Ovary (tissue), 10 donors: ENCODE measurements at places on chromosomes 1 and 21.
A peak's percentile ranks its signal among the peaks of the same experiment; 100 is the strongest.

- no peak for DNase-seq
Observed at GRCh38 chr1:28871631-28872401, 42.6 kb upstream of the EPB41 start.

GRCh38 chr1:246497331-246497915 is 9.7 kb downstream of the SMYD3 start:
- no peak for DNase-seq

- no peak for DNase-seq
Observed at GRCh38 chr1:226576601-226577000, 28.0 kb downstream of the STUM start.

- no peak for DNase-seq
Observed at GRCh38 chr1:235516862-235517446, 12.7 kb upstream of the B3GALNT2 start.

GRCh38 chr21:42755766-42756579 is 102.6 kb downstream of the PDE9A start:
- no peak for DNase-seq

DNA sequence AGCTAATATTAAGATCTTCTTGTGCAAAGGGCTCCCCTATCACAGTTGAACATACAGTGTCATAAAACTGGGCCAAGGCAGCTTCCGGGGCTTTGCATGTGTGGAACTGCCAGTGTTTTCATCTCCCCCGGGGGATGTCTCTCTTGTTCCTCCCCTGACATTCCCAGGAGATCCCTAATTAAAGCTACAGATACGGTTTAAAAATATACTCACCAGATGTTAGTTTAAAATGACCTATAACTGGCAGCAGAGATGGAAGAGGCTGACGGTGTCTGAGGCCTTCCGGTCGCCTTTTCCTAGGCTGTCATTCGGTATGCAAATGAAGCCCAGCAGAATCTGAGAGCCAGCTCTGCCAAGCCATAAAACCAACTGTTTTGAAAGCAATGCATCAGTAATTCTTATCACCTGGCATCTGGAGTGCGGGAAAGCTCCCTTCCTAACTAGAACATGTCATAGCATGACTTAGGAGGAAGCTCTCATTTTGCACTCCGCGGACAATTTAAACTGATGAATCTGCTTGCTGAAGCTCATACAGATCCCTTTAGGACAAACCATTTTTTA is 436.5 kb upstream of the VAMP3 start:
- DNase-seq = no peak

- DNase-seq = no peak
Observed at GRCh38 chr1:174800876-174801275, 198.9 kb upstream of the CACYBP start.

GRCh38 chr1:167440345-167440744 is 78.0 kb downstream of the CD247 start:
- no peak for DNase-seq

- no peak for DNase-seq
Observed at GRCh38 chr21:44888581-44889550, 15.4 kb upstream of the PTTG1IP start.

GRCh38 chr1:113904293-113904673 is 316 bp downstream of the AP4B1 start:
- no peak for DNase-seq

DNA sequence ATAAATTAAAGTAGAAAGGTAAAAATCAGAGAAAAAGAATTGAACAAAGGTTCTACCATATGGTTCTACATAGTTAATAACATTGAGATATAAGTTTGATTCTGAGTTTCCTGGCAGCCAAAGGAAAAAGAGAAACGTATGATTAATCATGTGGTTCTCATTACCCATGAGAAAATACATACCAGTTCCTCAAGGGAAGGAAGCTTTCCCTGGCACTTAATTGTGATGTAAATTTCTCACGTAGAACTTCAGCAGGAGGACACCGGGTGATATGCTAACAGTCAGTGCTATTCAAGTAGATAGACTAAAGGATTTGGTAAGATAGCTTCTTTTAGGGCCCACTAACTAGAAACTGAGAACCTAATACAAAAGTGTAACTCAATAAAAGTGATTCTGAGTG is 218.5 kb downstream of the NFIA start:
- DNase-seq = no peak

GRCh38 chr1:236129306-236129705 is 13.0 kb upstream of the GPR137B start:
- no peak for DNase-seq

- DNase-seq = no peak
Observed at GRCh38 chr1:183736343-183736742, 68.6 kb upstream of the RGL1 start.

DNA sequence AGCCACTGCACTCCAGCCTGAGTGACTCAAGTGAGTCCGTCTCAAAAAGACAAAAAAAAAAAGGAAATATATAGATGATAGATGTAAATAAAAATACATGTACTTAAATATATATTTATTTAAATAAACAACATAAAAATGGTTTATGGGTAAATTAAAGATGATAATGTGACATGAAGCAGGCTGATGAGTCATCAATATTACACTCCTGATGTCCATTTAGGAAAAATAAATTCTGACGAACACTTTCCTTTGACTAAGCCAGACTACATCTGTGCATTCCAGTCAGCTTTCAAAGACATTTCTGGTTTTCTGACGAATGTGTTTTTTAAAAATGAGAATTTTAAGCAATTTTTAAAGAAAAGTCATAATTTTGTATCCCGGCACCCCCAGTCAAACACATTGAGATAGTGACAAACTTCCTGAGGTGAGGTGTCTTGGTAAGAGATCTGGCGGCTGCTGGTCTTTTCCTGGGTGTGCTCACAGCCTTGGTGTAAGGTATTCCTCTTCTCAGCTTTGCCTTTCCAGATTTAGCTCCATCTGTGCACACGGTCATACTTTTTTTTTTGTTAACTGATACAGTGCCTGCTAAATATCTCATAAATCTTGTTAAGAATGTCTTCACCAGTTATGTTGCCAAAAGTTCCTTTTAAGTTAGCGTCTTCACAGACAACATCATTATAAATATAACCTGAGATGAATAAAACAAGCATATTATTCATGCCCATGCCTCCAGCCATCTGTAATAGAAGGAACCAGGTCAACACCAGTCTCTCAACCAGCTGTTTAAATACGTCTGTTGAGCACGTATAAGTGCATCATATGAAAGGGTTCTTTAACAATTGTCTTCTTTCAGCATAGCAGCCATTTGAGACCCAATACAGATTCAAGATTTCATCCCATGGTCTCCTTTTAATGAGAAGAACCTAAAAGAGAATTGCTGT is 214.5 kb upstream of the PLD5 start:
- no peak for DNase-seq

DNA sequence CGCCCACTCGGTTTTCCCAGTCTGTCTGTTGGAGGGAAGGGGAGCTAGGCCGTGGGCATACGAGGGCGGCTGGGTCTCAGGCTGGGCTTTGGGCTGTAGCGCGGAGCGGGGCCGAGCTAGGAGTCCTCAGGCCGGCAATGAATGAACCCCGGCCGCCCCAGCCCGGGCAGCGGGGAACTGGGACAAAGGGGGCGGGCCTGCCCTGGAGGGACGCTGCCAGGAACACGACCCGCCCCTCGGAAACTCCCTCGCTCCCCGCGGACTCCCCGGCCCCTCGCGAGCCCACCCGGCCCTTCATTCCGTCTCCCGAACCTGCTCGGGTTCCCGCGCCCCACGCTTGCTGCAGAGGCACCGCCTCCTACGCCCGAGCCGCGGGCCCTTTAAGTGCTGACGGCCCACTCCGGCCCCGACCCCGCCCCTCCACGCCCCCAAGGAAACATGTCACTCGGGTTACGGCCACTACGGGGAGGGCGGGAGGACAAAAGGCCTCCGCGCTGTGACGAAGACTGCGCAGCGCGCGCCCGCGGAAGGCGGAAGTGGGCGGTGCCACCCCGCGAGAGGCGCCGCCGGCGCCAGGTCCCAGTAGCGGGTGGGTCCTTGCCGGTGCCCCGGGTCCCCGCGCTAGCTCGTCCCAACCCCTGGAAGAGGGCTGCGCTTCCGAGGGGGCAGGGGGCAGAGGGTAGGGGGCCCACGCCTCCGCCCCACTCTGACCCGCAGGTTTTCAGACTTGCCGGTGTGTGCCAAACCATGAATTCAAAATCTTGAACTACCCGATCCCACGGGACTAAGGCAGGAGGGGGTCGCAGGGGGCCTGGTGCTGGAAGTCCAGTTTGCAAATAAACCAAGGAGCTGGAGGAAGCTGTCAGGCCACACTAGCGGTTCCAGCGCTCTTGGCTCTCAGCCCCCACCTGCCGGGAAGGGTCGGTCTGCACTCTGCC is at the start of gene GALE:
TSS of gene GALE (minus strand) at position 355 of the 938 bp plus-strand sequence. CDS start 1,747 bp downstream, outside the sequence.
- peak; percentile 97 for DNase-seq

- no peak for DNase-seq
Observed at GRCh38 chr1:93798291-93798690, 80.7 kb downstream of the DNTTIP2 start.

DNA sequence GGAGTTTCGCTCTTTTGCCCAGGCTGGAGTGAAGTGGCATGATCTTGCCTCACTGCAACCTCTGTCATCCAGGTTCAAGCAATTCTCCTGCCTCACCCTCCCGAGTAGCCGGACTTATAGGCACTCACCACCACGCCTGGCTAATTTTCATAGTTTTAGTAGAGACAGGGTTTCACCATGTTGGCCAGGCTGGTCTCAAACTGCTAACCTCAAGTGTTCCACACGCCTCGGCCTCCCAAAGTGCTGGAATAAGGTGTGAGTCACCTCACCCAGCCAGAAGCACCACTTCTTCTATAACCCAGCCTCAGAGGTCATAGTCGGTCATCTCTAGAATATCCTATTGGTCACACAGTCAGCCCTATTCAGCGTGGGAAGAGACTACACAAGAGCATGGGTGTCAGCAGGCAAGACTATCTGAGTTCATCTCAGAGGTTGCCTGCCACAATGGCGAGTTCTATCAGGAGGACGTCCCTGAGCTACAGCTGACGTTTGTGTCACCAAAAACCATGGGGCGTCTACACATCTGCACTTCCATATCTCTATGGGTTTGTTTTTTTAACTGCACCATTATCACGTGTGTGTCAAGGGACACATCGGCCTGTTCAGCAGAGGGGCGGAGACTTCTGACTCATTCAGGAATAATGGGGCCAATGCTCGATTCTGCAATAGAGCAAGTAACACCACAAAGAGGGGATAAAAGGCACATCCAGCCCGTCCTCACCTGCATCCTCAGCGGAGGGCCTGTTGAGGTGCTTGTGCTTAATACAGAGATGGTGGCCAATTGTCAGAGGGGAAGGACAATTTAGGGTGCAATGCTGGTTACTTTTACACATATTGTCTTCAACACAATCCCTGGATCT is 256.3 kb upstream of the IRF2BP2 start:
- no peak for DNase-seq

GRCh38 chr1:14320986-14321385 is 277.5 kb upstream of the KAZN start:
- DNase-seq = no peak

- no peak for DNase-seq
Observed at GRCh38 chr1:108845991-108846390, 10.9 kb downstream of the AKNAD1 start.

- no peak for DNase-seq
Observed at GRCh38 chr21:43664358-43664757, 5.0 kb downstream of the RRP1B start.

- no peak for DNase-seq
Observed at GRCh38 chr1:233289676-233290075, 5.8 kb downstream of the PCNX2 start.

GRCh38 chr1:56073614-56074006 is 505.8 kb downstream of the PLPP3 start:
- no peak for DNase-seq

GRCh38 chr1:226086776-226087175 is 24.3 kb downstream of the H3-3A start:
- no peak for DNase-seq

GRCh38 chr1:46193285-46193684 is 4.9 kb downstream of the POMGNT1 start:
- DNase-seq = no peak

- DNase-seq = no peak
Observed at GRCh38 chr1:17177651-17178050, 27.3 kb upstream of the PADI1 start.

DNA sequence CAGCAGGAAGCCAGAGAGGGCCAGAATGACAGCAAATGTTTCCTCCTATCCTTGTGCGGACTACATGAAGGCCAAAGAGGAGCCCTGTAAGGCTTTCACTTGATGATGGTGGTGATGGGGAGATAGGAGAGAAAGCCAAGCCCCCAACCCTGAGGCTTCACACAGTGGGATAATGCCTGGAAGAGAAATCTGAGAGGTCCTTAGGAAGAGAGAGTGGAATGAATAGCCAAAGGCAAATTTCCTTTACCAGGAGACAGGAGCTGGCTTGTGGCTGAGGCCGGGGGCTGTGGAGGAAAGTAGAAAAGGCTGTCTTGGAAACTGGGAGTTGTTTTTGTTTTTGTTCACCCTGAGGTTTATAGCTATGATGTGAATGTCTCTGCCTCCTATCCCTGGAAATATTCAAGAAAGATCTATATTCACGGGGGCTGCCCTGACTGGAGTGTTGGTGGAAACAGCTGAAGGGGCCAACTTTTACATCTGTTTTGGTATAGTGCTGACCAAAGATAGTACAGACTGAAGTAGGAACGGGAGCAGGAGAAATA is 13.0 kb upstream of the RNF19B start:
- DNase-seq = no peak

DNA sequence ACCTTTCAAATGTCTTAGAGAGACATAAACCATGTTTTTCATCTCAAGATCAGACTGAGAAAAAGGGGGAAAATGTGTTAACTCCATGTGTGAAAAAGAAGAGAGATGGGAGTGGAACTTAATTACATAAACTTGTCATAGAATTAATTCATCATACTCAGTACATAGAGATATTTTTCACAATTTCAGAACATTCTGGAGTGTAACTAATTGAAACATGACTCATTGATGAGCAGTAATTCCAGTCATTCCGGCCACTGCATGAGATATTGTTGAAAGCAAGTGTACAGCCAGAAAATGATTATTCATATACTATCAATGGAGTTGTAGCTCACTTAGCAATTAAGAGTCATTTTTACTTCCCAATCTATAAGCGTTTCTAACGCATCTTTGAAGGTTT is 739.3 kb downstream of the LTN1 start:
- DNase-seq = no peak

DNA sequence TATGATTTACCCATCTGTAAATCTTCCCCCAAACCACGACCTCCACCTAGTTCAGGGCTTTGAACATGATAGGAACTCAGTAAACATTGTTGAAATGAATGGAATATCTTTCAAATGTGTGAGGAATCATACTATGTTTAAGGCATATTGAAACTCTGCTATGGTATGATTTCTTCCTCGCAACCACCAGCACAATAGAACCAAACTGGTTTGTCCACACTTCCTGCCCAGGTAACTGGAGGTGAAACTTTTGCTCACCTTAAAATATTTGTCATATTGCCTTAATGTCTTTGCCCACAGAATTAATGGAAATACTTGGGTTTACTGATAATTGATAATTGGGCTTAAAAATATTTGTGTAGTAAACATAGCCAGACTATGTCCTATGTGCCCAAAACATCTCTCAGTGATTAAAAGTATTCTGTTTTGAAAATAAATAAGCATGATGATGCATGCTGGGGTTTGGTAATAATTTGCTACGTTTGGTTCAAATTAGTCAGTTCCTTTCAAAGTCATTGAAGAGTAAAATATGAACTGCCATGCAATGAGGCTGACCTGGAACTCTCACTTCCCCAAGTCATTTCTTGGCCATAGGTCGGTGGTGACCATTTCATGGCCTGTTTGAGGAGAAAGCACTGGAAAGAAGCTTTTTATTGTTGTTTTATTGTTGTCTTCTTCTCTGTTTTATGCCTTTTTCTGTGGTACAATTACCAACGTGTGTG is 73.3 kb downstream of the TNFSF18 start:
- DNase-seq = no peak
